ENCODE measurements at places on chromosomes 4 and X.

GRCh38 chrX:32392655-32393054, 818.7 kb downstream of the DMD start:
- DNase-seq, result no peak

- no peak for DNase-seq
Observed at GRCh38 chrX:630007-630611, 482 bp upstream of the SHOX start.

- DNase-seq, result no peak
Observed at GRCh38 chr4:653080-653821, 20.8 kb downstream of the ATP5ME start.

- DNase-seq, result no peak
Observed at GRCh38 chr4:52483186-52483890, 175.8 kb downstream of the USP46 start.

DNA sequence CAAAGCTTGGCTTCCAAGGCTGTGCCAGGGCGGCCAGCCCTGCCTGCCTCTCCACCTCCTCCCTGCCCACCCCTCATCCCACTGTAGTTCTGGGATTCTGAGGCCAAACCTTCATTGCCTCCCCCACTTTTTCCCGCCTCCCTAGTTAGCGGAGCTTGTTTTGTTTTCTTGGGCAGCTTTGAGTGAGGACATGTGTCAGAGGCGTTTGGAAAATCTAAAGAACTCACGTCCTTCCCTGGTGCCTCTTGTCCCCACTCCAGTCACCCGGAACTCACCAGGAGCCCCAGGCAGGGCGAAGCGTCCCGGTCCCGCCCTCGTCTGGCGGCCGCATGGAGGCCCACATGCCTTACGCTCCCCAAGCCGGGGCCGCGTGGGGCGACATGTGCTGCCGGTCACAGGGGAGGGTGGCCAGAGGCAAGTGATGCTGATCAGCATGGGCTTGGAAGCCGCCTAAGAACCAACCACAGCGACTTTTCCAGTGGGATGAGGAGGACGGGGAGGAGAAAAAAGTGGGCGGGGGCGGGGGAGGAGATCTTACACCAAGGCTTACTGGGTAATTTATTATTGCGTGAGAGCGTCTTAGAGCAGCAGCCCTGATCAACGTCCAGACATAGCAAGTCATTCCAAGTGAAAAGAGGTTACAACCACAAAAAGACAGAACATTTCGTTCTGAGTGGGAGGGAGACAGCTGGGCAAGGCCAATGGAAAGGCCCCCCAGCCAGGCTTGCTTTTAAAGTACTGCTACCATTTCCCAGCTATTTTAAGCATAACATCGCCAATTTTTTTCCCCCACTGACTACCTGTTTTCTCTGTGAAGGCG, 48.5 kb downstream of the PRPS1 start:
- no peak for DNase-seq

Data from progenitor cell of endocrine pancreas (in vitro differentiated cells).